ENCODE measurements at places on chromosomes 5 and 9.

DNA sequence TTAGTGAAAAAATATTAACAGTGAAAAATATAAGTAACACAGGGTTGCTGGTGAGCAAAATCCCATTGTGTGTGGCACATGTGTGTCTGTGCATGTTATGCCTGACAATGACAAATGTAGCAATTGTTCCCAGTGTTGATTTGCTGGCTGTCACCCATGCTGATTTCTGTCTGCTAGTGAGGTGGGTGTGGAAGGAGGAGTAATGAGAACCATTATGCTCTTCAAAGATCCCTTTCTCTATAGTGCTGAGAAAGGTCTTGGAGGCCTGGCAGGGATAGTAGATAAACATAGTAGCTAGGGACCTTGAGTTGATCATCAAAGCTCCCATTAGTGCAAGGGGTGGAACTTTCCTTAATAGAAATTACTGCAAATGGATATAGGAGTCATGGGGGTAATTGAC is 152.5 kb upstream of the CLINT1 start:
- no peak for DNase-seq

- no peak for DNase-seq
Measured at GRCh38 chr9:127104581-127105311, 17.7 kb downstream of the ANGPTL2 start.

DNA sequence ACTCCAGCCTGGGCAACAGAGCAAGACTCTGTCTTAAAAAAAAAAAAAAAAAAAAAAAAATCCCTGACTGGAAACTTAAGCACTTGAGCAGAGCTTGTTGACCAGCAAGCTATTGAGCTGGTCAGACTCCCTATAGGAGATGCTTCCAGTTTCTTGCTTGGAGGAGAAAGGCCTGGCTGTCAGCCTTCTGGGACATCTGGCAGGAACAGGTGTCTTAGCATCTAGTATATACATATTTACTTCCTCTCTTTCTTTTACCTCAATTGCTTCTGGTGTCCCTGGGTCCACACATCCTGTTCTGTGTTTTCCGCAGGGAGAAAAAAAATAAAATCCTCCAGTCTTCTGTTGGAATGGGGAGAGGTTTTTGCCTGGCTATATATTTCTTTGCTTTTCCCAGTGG is 60.1 kb downstream of the PRKACG start:
- no peak for DNase-seq

DNA sequence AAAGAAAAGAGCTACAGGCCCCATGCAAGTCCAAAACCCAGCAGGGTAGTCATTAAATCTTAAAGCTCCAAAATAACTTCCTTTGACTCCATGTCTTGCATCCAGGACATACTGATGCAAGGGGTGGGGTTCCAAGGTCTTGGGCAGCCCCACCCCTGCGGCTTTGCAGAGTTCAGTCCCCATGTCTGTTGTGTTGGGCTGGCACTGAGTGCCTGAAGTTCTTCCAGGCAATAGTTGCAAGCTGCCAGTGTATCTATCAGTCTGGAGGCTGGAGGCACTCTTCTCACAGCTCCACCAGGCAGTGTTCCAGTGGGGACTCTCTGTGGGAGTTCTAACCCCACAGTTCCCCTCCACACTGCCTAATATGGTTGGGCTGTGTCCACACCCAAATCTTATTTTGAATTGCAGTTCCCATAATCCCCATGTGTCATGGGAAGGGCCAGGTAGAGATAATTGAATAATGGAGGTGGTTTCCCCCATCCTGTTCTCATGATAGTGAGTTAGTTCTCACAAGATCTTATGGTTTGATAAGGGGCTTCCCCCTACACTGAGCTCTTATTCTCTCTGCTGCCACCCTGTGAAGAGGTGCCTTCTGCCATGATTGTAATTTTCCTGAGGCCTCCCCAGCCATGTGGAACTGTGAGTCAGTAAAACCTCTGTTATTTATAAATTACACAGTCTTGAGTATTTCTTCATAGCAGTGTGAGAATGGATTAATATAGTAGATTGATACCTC is 237.5 kb upstream of the ADRA1B start:
- DNase-seq = no peak

GRCh38 chr5:89934069-89934468 is 475.5 kb downstream of the CETN3 start:
- no peak for DNase-seq

DNA sequence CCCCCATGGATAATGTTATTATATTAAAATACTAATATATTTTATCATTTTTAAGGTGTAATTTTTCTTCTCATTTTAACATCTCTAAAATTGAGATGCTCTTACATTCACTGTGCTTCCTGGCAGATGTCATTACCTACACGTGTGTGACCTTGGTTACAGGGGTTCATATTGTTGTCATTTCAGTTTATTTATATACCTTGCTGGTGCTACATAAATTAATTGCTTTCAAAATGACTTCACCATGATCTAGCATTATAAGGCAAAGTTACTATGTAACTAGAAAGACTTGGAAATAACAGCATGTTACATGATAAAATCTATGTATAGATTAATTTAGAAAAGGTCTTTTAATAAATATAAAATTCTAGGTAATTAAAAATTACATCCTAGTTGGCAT is 60.9 kb downstream of the ARHGEF28 start:
- DNase-seq = no peak

- DNase-seq = no peak
Measured at GRCh38 chr9:87857141-87857947, 25.3 kb upstream of the SPATA31E1 start.

DNA sequence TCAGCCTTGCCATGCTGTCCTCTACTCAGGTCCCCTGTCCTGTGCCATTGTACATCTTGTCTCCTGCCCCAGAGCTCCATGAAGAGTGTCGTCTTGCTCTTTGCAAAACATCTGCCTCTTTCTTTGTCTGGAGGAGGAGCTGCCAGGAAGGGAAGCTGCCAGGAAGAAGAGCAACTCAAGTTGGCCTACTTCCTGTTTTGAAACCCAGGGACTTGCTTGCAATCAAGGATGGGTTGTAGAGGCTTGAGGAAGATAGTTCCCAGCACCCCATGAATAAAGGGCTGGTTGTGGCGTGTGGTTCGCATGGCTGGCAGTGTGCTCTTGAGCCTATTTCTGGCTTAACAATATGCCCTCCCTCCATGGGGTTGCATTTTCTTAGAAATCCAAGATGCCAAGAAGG is 53.0 kb upstream of the CPEB4 start:
- no peak for DNase-seq

DNA sequence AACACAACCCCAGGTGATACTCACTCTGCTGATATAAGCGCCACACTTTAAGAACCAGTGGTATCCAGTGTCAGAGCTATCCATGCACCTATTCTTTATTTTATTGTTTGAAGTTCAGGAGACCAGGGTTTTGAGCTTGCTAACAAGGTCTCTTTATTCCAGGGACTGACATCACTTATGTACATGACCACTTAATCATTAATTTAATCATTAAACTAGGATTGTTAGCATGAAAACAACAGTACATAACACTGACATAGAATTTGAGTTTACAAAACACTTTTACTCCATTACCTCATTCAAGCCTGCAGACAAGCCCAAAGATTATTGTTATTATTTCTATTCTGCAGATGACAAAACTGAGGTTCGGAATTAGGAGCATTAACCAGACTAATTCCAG is 151.4 kb upstream of the IQGAP2 start:
- no peak for DNase-seq

DNA sequence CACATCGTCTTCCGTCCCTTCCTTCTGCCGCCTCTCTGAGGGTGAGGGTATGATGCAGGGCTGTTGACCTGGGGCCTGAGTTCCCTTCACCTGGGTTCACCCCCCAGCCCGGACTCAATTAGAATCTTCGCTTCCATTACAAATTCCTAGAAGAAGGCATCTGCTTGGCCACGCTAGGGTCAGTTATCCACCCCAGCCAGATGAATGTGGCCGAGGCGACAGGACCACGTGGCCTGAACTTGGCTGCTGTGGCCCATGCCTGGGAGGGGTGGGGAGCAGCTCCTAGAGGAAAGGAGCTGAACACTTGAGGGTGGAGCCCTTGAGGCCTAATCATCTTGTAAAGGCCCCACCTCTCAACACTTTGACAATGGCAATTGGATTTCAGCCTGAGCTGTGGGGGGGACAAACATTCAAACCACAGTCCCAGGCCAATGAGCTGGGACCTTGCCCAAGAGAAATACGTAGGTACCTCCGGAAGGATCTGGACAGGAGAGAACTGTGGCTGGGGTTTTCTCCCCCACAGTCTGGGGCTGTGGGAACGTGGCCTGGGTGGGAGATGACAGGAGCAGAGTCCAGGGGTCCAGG is 90.6 kb upstream of the ADAMTS2 start:
- DNase-seq = no peak

GRCh38 chr5:128357226-128357625 is 180.8 kb downstream of the FBN2 start:
- DNase-seq = no peak

GRCh38 chr5:88269222-88269771 is 652 bp upstream of the TMEM161B start:
- no peak for DNase-seq

- no peak for DNase-seq
Measured at GRCh38 chr5:123746683-123747360, 234.8 kb downstream of the CSNK1G3 start.

DNA sequence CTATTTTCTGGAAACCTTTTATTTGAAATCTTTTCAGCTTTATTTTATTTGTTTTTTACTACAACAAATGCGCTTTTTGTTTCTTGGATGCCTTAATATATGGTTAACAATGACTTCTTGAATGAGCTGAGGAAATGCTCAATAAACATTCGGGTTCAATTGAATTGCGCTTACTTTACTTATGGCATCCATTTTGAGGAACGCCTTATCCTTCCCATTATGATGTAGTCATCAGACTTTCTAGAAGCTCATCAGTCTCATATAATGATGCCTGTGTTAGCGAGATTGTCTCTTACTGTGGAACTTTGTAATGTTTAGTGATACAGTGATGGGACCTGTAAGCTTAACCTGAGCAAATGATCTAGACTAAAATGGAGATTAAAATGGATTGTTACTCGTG is 916 bp downstream of the SHLD3 start:
- no peak for DNase-seq

GRCh38 chr9:93668261-93668871 is 92.0 kb downstream of the PHF2 start:
- no peak for DNase-seq
